ENCODE measurements at places on chromosomes 5 and 9.

DNA sequence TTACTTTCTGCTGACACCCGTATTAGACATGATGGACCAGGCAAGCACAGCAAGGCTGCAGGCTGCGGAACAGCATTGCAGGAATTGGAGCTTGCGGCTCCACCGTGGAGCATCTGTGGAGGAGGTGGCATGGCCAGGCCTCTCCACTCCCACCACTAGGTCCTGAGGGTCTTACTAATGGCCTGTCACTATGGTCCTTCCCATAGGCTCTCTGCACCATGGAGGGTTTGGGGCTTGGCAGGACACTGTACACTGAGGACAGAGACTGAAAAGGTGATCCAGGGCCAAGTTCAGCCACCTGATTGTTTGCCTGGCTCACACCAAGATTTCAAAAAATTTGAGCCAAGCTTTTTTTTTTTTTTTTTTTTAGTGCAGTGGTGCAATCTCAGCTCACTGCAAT is 14.3 kb upstream of the ZBTB43 start:
- no peak for DNase-seq

DNA sequence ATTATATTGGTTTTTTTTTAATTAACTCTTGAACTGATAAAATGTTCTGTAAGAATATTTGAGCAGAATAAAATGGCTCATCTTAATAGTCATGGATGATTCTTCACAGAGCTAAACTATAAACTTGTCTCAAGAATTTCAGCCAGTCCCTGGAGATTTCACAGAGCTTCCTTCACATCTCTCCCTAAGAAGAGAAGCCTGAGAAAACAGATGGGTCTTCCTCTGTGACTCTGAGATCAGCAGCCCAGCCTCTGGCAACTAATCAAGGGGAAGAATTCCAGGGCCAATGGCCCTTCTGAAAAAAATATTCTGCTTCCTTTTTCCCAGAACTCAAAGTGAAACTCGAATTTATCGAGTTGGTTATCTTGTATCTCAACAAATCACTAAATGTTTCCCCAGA is 122.2 kb upstream of the ITGA1 start:
- DNase-seq = no peak

DNA sequence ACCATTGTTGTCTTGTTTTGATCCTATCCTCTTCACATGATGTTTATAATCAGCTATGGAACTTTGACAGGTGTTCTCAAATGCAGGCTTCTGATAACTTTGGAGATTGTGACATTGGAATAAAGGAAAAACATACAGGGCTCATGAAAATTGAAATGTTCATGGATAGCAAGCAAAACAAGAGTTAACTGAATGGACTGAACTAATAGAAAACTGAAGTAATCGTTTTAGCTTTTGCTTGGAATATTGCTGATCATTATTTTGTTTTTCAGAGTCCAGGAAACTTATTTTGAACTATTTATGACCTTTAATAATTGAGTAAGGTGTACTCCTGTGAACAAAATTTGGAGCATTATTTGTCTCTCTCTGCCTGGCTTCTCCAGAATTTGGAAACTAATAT is 436.7 kb upstream of the CDH9 start:
- no peak for DNase-seq

DNA sequence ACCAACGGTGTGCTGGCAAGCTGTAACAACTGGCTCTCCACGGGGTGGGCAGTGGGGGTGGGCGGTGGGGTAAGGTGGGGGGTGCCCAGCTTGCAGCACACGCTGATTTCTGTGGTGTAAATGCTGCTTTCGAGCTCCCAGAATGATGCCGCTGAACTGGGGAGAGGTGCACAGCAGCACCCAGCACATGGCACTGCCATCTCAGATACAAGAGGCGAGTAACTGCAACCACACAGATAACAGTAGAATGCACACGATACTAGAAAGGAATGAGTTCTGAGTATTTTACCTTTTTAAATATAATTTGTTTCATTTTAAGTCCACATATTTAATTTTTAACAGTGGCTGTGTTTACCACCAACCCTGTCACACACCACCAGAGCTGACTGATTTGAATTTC is 87.9 kb downstream of the SEMA4D start:
- DNase-seq = no peak

GRCh38 chr9:133030317-133031129 is at the start of gene GTF3C5:
TSS of gene GTF3C5 (plus strand) at chr9:133030997. CDS start at chr9:133031012, 15 bp downstream.
- DNase-seq = peak; percentile 96

GRCh38 chr5:174721530-174722432 is 2.6 kb upstream of the MSX2 start:
- no peak for DNase-seq

GRCh38 chr5:32767948-32768467 is 56.9 kb downstream of the NPR3 start:
- DNase-seq = no peak

DNA sequence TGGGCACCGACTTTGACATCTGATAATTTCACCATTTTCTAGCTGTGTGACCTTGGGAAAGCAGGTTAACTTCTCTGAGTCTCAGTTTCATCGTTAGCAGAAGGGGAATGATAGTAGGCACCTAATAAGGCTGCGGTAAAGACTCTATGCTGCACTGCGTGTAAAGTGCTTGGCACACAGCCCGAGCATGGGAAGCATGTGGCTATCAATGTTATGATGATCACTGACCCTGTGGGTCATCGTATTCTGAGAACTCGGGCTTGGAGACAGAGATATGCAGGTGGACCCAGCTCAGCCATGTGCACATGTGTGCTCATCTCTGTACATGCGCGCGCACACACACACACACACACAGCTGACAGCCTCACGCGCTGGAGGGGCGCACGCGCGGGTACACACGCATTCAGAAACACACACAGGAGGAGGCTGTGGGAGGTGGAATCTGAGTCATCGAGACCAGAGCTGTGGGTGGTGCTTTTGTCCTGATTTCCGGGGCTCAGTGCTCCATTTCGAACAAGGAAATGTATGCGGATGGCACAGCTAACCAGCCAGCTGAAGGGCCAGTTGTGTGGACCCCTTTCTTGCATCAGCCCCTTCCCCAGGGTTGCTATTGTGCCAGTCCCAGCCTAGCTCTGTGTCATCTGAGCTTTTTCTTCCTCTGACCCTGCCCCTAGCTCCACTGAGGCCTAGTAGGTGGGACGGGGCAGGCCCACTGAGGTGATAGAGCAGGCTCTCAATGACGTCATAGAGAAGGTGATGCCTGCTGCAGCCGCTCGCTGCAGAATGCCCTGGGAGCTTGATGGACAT is 11.1 kb upstream of the ARAP3 start:
- DNase-seq = peak; percentile 71

DNA sequence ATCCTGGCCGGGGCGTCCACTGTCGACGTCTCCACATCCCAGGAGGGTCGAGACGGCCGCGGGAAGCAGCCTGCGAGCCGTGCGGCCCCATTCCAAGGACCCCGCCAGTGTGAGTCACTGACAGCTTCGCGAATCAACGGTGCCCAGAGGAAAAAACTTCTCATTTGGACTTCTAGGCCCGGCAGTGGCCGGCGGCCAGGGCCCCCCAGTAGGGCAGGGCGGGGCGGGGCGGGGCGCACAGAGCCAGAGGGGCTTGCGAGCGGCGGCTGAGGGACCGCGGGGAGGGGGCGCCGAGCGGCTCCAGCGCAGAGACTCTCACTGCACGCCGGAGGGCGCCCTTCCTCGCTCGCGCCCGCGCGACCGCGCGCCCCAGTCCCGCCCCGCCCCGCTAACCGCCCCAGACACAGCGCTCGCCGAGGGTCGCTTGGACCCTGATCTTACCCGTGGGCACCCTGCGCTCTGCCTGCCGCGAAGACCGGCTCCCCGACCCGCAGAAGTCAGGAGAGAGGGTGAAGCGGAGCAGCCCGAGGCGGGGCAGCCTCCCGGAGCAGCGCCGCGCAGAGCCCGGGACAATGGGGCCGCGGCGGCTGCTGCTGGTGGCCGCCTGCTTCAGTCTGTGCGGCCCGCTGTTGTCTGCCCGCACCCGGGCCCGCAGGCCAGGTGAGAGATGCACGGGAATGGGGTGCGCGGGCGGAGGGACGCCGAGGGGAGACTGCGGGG is at the start of gene F2R:
TSS of gene F2R (plus strand) at position 391 of the 720 bp plus-strand sequence. CDS start at position 573, 182 bp downstream.
- peak; percentile 67 for DNase-seq

- DNase-seq = no peak
Observed at GRCh38 chr9:137892424-137893191, 15.0 kb downstream of the CACNA1B start.

DNA sequence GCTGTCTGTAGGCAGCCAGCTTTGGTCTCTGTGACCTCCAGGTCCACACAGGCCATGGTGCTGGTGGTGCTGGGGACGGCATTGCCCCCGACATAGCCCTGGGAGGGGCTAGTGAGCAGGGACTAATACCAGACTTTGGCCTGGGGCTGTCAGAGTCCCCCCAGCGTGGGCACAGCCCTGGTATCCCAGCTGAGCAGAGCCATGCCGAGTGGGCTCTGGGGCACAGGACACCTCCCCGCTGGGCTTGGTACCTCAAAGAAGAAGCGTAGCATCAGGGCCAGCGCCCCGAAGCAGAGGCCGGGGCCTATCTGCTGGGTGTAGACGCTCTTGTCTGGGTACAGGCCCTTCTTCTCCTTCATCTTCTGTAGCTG is 9.5 kb downstream of the MYMK start:
- DNase-seq = no peak

DNA sequence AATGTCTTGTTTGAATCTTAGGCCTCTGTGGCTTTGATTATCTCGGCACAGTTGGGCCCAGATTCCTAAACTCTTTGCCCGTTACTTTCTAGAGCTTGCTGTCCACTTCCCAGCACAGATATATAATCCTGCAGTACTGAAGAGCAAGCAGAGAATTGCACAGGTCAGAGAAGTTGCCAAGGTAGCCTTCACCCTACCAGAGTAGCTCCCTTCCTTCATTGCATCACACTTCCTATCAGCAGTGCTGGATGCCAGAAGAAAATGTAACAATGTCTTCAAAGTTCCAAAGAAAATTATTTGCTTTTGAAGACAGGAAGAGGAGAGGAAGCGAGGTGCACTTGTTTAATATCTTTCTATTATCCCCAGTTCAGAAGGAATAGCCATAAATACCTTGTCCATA is 38.1 kb upstream of the SPATA31D4 start:
- DNase-seq = no peak

DNA sequence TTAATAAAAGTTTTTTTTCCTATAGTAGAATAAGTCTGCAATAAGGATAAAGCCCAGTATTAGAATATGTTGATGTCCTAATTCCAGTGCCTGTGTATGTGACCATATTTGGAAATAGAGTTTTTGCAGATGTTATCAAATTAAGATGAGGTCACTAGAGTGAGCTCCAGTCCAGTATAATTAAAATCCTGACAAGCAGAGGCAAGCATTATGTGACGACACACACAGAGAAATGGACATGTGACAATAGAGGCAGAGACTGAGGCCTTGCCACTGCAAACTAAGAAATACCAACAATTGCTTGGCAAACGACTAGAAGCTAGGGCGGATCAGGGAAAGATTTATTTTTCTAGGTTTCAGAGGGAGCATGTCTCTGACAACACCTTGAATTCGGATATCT is 216.4 kb upstream of the CYLC2 start:
- DNase-seq = no peak

- DNase-seq = no peak
Observed at GRCh38 chr5:144386315-144386714, 215.6 kb downstream of the KCTD16 start.

DNA sequence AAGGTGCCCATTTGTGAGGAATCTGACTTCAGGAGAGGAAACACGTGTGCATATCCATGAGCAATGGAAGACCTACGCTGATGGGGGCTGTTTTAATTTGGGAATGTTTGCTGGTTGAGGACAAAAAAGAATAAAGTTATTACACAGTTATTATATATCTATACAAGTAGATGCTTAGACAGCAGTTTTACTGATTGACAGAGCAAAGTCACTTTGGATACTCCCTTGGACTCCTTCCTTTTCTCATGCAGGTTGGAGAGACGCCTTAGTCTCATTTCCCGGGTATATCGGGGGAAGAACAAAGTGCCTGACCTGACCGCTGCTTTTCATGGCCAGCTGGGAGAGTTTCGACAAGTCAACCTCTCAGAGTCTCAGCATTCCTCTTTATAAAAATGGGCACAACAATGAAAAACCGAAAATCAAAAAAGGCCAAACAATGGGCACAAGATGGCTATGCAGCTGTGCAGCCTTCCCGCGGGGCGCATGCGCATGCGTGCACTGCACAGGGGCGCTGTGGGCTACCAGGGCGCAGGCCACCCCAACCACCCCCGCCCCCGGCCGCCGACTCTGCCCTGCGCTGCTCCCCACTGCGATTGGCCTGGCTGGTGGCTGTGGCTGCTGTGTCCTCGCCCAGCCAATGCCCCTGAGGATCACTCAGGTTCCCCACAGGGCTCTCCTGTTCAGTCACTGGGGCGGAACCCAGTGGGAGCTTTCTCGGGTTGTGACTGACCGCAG is 18.1 kb downstream of the NFIL3 start:
- no peak for DNase-seq

- DNase-seq = no peak
Observed at GRCh38 chr9:16661816-16662215, 208.7 kb downstream of the BNC2 start.

DNA sequence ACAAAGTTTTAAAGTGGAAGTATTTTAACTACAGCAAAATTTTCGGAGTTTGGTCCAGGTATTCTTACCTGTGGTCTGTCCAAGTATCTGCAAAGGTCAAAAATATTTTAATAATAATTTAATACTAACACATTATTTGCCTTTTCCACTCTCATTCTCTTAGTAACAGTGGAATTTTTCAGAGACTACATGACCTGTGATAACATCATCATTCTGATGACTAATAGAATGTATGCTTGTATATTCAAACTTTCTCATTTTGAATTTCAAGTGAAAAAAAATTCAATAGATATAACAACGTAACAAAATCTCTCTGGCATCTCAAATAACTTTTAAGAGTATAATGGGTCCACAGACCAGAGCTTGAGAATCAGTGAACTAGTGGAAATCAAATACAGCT is 78.3 kb downstream of the FBXL17 start:
- DNase-seq = no peak

DNA sequence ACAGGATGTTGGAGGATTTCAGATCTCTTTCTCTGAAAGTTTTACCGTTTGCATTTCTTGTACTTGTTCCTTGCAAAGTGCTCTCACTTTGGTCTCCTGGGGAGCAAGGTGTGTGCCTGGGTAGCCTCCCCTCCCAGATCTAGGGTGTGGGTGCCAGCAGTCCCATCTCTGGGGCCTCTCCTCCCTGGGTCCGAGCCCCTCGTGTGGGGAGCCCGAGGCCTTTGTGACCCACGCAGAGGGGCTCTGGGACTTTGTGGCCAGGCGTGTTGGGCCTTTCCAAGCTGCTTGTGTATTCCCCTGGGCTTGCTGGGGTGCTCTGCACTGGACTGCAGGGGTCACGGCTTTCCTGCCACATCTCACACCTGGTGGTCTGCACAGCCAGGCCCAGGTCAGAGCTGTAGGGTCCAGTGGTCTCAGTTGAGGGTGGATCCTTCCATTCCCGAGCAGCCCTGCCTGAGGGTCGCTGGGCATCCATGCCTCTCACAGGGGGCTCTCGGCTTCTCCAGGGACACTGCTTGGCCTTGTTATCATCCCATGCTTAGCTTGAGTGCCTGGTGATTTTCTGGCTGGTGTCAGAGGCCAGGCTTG is 96.3 kb downstream of the CACNA1B start:
- DNase-seq = no peak

DNA sequence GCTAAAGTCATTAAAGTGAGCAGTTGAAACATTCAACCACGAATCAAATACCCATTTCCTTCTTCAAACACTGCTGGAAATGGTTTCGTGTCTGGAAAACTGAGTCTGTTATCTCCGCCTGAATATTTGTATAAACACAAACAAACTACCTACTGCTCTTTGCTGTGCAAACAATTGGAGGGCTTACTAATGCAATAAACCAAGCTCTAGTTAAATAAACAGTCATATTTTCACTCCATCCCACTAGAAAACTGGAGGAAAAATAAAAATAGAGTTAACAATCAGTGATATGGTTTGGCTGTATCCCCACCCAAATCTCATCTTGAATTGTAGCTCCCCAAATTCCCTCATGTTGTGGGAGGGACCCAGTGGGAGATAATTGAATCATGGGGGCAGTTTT is 397.6 kb downstream of the RASEF start:
- DNase-seq = no peak
